ENCODE measurements at places on chromosomes 13 and 19.

DNA sequence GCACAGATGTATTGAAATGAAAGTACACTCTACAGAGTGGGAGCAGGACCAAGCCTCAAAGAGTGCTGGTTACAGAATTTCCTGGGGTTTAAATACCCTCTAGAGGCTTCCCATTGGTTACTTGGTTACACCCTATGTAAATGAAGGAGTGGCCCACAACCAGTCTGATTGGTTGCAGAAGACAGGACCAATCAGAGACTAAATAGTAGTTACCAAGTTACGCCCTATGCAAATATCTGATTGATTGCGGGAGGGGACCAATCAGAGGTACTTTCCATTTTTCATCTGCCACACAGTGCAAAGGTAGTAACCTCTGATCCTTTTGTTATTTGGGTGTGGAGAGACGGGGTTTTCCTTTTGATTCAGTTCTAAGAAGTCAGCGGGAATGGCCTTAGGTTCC lies 5.5 kb upstream of the ZFP82 start:
- DNase-seq: no peak

- DNase-seq: no peak
Measured at GRCh38 chr19:37466277-37466797, 907 bp downstream of the ZNF569 start.

GRCh38 chr19:33382006-33382405 lies 8.5 kb downstream of the CEBPG start:
- DNase-seq: no peak

- DNase-seq: peak; percentile 29
Measured at GRCh38 chr13:92719868-92720267, 506.7 kb upstream of the GPC6 start.

GRCh38 chr13:79485014-79485811 lies 4.3 kb downstream of the NDFIP2 start:
- DNase-seq: no peak
